ENCODE measurements at places on chromosomes 2 and 18.

DNA sequence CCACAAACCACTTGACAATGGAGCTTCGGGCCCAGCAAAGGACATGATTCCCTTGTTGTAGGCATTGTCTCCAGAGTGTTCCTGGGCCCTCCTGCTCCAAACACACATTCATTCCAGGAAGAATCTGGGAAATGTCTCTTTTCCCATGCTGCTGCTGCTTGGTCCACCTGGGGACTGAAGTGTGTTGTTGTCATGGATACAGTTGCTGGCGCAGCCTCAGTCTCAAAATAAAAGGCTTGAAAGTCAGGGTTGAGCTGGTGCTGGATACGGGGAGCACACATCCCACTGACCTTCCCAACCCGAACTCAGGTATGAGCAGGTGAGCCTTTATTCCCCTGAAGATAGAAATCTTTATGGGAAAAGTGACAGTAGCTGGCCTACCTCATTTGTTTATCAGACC lies 30.6 kb upstream of the SPP2 start:
- DNase-seq = no peak

- DNase-seq = no peak
Measured at GRCh38 chr2:86211033-86211795, 12.0 kb downstream of the MRPL35 start.

DNA sequence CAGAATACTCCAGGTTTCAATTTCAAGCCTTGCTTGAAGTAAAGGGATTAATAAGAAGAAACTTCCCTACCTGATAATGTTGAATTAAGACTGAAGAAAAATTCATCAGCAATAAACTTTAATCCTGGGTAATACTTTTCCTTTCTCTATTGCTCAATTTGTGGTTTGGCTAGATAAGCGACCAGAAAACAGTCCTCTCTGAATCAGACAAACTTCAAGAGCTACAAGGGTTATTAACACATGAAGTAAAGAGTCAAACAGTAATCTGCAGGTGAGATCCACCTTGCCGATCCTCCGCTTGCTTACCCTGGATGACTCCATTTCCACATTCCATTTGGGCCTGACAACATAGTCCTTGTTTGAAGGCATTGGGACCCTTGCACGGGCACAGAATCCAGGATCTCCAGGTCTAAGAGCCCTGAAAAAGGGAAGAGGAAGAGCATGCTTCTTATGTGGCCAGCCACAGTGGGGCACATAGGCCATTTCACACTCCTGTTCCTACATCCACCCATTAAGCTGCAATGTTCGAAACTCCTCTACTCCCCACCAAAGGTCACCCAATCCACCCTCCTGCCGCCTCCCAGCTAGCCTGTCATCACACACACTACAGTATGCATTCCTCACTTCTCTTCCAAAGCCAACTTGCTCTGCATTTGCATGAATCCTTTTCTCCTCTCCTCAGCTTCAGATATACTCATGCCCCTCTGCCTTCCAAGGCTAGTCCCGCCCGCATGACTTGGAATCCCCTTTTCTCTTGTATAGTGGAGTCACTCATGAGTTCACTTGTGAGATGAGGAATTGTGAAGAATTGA lies 39.8 kb downstream of the IWS1 start:
- DNase-seq = no peak

DNA sequence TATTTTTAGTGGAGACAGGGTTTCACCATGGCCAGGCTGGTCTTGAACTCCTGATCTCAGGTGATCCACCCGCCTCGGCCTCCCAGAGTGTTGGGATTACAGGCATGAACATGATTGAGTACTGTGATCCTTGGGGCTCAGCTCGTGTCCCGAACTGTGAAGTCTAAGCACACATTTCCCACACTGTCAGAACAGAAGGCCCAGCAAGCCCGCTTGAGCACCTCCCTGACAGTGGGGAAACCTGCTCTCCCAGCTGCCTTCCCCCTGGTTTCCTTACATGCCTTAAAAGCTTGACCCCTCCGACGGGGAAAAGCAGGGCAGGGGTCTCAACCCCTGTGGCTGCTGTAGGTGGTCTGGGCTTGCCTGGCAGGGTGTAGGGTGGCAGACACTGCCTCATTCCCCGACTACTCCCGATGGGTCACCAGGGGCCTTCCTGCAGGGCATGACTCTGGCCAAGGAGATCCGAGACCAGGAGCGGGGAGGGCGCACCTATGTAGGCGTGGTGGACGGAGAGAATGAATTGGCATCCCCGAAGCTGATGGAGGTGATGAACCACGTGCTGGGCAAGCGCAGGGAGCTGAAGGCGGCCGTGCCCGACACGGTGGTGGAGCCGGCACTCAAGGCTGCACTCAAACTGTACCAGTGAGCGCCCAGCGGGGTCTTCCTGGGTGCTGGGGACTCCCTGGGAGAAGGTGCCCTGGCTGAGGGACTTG lies 10.1 kb downstream of the VIL1 start:
- no peak for DNase-seq

DNA sequence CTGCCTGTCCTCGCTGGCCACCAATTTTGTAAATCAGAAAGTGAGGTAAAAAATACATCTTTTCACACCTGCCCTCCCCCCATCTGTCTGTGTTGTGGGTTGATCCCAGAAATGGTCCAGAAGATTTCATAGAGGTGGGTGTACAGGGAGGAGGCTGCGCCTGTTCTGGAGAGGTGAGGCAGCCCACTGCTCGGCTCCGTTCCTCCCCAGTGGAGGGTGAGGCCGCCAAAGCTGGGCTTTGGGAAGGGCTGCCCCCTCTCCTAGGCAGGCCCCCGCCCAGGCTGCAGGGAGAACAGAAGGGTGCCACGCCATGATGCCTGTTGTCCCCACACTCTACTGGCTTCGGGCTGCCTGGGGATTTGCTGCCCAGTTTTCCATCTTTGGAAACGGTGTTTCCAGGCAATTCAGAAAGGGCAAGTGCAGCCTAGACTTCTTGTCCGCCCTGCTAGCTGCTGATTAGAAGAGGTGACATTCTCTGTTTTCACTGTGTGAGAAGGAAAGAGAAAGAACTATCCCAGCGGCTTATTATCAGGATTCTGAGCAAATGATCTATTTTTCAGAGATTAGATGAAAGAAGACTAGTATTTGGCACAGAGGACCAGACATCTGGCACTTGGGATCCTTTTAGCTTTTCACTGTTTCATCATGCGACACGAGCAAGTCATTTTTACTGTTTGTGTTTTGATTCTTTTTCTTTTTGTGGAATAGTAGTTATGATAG lies 18.7 kb downstream of the SMARCAL1 start:
- DNase-seq = no peak

DNA sequence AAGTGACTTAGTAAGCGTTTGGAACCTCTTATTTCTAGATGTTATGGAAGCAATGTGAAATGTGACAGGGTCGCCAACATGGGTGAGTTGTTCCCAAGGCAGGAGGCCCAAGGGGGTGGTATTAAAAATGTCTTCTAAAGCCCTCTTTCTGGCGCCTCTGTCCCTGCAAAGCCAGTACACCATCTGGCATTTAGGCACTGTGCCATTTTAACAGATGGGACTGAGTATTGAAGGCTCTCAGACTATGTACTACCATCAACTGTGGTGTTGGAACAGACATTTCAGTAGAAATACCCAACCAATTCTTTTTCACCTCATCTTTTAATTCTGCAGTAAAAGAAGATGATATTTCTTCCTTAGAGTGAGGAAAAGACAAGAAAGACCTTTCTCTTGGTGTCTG lies 384.5 kb upstream of the MMADHC start:
- no peak for DNase-seq

- DNase-seq = no peak
Measured at GRCh38 chr18:58057291-58057965, 13.4 kb downstream of the NEDD4L start.

- DNase-seq = no peak
Measured at GRCh38 chr2:45264227-45265225, 255.3 kb upstream of the SIX2 start.

- no peak for DNase-seq
Measured at GRCh38 chr2:70560040-70560439, 6.4 kb upstream of the TGFA start.

- peak; percentile 8 for DNase-seq
Measured at GRCh38 chr18:22332590-22332989, 85.1 kb downstream of the CTAGE1 start.

DNA sequence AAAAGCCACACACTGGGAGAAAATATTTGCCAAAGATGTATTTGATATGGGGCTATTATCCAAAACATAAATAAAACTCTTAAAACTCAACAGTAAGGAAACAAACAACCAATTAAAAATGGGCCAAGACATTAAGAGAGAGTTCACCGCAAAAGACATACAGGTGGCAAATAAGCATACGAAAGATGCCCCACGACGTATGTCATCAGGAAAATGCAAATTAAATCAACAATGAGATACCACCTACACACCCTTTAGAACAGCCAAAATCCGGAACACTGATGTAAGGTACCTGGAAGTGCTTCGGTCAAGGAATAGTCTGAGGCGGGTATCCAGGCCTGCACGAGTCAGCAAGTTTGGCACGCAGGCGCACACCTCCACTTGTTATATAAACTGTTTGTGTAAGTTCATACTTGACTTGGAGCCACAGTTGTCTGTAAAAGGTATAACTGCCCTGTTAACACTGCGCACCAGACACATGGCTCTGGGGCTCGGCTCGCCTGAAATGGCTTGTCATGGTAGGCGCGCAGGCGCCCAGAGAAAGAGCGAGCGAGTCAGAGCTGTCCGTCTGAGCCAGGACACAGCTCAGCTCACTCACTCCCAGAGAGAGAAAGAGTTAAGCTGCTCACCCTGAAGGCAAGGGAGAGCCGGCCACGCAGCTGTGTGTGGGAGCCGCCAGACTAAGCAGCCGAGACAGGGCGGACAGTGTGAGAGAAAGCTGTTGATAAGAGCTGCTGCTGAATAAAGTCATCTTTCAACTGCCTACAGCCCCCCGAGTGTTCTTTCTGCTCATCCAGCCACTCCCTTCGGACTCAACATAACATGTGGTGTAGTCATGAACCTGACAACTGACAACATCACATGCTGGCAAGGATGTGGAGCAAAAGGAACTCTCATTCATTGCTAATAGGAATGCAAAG lies 87.3 kb downstream of the HNRNPLL start:
- peak; percentile 76 for DNase-seq

DNA sequence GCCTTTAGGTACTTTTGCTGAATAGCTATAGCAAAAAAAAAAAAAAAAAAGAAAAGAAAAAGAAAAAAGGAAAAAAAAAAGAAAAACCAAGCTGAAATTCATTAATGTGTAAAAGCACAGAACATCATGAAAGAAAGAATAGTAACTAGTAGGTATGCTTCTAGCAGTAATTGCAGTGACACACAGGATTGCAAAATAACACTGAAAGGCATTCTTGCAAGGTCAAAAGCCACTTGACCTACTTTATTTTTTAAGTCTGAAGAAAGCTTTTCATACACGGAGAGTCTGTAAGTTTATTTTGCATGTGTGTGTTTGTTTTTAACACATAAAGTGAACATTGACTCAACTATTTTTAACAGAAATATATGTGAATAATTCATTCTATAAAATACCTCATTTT lies 54.4 kb downstream of the DOK6 start:
- no peak for DNase-seq

GRCh38 chr2:131040661-131041401 lies 52.4 kb downstream of the FAM168B start:
- no peak for DNase-seq

GRCh38 chr2:104538077-104538476 lies 315.8 kb upstream of the POU3F3 start:
- DNase-seq = no peak

DNA sequence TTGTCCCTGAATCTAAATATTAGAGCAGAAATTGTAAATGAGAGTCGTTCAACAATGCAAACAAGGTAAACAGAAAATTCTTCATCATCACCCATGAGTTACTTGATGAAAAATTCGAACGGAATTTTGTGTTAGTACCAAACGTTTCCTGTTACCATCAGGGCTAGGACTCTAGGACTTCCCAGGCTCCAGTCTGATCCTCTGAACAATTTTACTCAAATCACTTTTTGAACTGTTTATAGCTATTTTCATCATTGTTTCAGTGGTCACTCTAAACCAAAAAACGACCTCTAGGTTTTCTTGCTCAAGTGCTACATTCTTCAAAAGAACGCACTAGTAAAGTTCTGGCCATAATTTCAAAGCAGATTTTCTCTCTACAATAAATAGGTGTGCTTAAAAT lies 273.3 kb downstream of the MREG start:
- no peak for DNase-seq

- DNase-seq = no peak
Measured at GRCh38 chr2:14524803-14525080, 107.8 kb upstream of the LRATD1 start.

DNA sequence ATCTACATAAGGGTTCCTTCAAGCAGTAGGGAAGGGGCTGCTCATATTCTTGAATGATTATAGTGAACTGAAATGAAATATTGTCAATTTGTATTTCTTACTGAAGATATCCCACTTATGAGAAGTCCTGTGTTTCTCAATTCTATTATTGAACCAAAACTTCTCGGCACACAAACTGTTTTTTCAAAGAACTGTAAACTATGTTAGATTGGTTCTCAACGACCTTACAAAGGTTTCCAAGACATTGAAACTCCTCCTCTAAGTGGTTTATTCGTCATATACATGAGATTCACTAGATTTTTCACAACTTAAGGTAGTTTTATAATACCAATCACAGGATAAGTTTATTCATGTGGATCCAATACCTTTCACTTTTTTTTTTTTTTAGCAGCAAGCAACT lies 1.4 kb downstream of the CCL20 start:
- no peak for DNase-seq

- no peak for DNase-seq
Measured at GRCh38 chr2:19898592-19899329, 3.0 kb downstream of the TTC32 start.

GRCh38 chr2:160225722-160226121 lies 25.6 kb upstream of the ITGB6 start:
- DNase-seq = no peak

- DNase-seq = no peak
Measured at GRCh38 chr2:38149531-38149930, 73.6 kb upstream of the CYP1B1 start.

DNA sequence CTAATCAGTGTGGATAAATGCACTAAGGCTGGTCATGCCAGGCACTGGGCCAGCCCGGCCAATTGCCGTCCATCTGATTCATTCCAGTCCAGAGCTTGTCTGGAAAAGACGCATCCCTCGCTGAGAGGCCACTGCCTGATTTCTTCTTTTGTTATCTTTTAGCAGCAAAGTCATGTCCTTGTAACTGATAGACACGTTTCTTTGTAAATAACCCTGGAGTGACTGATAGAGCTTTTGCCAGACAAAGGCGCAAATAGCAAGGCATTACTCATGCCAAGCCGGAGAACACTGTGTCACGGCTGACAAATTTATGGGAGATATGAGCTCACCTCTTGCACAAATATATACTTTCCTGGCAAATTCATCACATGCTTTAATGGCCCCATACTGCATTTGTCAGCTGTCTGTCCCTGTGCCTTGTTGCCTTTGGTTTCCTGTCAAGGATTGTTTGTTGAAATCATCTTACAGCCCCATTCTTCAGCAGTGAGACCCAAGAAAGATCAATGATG lies 164.4 kb downstream of the ETAA1 start:
- DNase-seq = no peak

DNA sequence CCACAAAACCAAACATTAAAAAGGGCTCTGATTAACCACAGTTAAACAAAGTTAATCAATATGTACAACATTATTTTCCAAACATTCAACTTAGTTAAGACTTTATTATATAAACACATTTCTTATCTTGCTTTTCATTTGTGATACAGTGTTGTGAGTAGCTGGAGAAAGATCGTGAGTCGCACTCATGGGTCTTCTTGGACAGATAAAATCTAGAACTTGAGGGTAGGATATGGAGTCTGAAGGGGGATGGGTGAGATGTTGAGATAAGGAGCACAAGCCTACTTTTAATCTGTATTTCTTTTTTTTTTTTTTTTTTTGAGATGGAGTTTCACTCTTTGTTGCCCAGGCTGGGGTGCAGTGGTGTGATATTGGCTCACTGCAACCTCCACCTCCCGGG lies 22.6 kb upstream of the TMEM214 start:
- peak; percentile 32 for DNase-seq

GRCh38 chr2:51145761-51146160 lies 113.8 kb upstream of the NRXN1 start:
- DNase-seq = peak; percentile 2

All from hematopoietic multipotent progenitor cell treated with erythropoietin and hydrocortisone succinate and interleukin-3 and kit ligand, for 8 days (in vitro differentiated cells).